ENCODE measurements at places on chromosomes 4 and X.

- no peak for DNase-seq
Measured at GRCh38 chr4:43496602-43497001, 604.1 kb downstream of the GRXCR1 start.

DNA sequence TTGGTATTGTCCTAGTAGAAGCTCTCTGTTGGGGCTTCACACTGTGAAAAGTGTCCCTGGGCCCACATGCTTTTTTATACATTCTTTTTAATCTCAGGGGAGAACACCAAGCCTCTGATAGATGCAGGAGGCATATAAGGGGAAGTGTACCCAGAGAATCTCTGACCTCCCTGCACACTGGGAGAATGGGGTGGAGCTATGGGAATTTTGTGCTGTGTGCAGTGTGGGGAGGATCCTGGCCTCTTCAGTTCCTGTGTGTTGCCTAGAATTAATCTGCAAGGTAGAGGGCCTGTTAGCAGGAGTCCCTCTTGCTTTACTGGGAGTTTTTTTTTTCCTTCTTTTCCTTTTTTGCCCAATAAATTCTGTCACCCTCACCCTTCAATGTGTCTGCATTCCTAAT lies 49.2 kb upstream of the SPIN4 start:
- DNase-seq: no peak

DNA sequence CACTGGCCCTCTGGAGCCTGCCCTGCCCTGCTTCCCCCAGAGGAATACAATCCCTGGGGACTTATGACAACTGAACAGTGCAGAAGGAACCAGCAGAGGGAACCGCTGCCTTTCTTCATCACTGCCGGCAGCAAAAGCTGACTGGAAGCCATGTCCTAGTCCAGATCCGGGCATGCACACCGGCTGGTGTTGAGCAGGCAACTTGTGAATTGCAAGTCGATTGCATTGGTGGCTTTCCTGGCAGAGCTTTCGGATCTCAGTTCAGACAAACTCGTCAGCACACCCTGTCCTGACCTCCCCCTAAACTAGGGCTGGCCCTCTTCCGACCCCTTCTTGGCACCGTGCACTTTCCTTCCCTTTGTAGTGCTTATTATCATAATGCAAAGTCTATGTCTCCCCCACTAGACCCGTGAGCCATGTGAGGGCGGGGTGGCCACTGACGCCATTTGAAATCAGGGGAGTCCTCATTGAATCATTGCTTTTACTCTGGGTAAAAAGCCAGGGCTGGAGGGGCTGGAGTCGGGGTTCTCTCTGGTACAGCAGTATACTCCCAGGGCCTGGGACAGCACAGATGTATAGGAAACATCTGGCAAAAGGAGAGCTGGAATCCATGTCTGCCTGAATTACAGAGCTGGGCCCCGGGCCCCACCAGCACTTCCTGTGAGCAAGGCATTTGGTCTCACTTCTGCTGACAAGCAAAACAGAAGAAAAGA lies 1.8 kb downstream of the ARHGAP4 start:
- no peak for DNase-seq

DNA sequence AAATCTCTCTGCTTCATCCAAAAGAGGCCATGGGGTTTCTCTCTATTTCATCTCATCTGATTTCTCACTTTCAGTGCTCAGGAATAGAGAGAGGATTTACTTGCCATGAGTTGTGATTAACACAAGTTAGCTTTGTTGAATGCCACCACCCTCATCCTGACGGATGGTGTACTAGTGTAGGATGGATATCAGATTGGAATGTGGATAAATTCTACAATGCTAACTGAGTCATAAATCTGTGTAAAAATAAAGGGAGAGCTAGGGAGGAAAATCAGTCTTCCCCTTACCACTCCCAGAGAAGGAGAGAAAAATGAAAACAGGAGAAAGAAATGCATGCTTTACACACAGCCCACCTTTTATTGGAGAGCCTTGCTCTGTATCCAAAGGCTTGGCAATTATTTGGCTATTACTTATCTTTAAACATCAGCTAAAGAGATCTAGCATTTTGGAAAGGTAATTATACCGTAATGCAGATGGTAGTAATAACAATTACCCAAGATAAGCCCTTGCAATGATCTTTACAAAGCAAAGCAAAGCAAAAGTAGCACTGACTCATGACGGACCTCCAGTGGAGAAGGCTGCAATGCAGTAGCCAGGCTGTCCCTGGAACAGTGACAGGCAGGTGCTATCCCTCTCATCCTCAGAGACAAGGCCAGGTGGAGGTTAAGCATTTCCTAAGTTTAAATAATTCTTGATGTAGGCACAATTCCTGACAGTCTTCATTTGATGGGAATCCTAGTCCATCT lies 306.3 kb upstream of the PPARGC1A start:
- no peak for DNase-seq

- DNase-seq: no peak
Measured at GRCh38 chrX:149799095-149799714, 17.5 kb downstream of the MAGEA9 start.

DNA sequence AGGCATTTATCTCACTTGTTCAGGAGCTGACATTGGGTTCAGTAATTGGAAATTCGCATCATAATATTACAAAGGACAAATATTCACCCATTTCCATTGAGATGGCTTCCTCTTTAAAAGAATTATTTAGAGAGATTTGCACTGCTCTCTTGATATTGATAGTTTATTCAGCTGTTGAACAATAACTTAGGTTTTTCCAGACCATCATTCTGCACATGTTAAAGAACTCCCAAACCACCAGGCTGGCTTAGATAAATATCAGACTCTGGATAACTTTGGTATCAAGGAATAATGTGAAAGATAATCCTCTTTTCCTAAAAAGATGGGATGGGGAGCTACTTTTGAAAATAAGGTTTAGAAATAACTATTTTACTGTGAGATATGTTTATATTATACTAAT lies 154.0 kb downstream of the GASK1B start:
- no peak for DNase-seq
